ENCODE measurements at places on chromosomes 16 and 17.

- DNase-seq, result no peak
Observed at GRCh38 chr16:47939680-47940079, 216.1 kb downstream of the ABCC12 start.

DNA sequence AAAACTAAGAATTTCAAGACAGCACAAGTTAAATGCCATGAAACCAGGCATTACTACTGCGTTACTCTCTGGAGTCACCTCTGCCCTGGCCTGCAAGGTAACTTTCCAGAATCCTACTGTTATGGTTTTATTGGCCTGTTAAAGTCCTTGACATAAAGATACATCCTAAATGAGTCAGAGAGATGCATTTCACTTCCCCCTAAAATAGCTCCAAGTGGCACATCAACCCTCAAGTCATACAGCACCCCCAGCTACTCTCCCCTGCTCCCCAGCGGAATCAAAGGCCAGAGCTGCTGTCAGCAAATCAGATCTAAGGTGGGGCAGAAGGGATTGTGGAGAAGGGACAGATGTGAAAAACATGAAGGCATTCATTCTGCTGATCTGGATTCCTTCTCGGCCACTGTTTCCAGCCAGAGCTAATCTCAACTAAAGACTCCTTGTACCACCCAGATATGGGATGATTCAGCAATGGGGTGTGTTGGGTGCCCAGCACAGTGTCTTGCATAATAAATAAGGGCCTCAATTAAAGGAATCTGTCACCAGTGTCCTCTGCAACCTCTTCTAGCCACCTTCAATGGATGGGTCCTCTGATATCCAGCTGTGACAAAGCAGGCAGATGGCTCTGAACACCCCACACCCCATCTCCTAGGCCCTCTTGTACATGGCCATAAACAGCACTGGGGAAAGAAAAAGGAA is 8.5 kb upstream of the CCL1 start:
- no peak for DNase-seq

GRCh38 chr16:75792771-75793492 is 66.6 kb upstream of the CPHXL start:
- no peak for DNase-seq

GRCh38 chr16:78552106-78552675 is 452.7 kb downstream of the WWOX start:
- no peak for DNase-seq

DNA sequence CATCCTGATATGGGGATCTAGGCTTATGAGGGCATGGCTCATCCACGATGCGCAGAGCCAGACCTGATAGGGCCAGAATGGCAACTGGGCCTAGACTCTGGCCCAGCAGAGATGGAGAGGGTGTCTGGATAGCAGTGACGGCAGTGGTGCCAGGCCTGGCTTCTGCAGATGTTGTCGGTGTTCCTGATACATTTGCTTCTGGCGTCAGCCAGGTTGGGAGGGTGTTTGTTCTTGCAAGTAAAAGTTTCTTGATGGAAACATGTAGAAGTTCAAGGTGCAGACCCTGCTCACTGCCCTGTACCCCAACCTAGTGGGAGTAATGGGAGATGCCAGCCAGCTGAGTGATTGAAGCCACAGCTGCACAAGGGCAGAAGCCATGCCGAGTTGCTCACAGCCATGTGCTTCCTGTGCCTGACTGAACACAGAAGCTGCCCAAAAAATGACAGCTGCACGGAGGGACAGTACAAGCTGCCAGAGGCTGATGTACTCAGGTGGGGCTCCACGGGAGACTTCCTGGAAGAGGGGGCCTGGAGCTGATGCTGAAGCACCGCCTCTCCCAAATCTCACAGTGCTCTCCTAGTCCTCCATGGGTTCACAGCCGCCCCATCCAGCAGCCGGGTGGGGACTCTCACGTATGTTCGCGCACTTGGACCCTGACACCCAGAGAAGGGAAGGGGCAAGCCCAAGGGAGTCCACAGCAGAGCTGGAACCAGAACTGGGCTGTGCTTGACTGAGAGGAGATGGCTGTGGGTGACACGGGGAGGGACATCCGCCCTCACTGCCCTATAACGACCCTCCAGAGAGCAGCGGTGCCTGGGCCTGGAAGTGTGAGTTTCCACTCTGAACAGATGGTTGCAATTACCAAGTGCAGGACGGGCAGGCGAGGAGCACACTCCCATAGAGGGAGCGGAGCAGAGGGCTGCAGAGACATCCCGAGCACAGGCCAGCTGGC is 78.7 kb downstream of the N4BP1 start:
- DNase-seq, result no peak

DNA sequence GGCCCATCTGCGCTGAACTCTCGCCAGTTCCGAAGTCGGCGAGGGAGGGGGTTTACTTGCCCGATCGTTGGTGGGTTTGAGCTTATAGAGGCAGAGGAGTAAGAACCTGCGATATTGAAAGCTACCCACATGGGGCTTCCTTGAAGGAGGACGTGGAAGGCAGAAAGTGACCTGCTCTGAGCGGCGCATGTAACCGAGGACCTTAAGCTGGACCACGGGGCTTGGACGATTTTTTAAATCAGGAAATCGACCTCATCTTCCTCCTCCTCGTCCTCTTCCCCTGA is 2.0 kb downstream of the PRAC2 start:
- no peak for DNase-seq

GRCh38 chr16:680967-681745 is 946 bp downstream of the STUB1 start:
- DNase-seq, result no peak

DNA sequence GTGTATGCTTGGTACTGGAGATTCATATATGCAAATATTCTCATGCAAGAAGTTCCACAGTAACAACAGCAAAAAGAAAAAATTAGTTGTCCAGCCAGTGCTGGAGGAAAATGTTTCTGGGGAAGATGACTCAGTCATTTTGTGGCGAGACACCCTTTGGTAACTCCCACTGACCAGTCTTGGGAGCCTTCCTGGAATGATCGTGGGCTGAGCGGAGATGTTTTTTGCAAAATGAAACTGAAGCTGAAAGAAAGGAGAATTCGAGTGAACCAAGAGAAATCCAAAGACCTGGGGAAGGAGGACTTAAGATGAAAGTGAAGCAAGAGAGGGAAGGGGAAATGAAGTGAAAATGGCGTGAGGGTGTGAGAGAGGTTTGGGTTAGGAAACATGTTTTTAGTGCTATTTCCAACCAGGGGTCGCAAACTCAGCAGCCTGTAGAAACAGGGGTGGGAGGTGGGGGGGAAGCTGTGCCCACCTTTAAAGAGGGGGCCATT is 5.2 kb downstream of the ITPRIPL2 start:
- no peak for DNase-seq

DNA sequence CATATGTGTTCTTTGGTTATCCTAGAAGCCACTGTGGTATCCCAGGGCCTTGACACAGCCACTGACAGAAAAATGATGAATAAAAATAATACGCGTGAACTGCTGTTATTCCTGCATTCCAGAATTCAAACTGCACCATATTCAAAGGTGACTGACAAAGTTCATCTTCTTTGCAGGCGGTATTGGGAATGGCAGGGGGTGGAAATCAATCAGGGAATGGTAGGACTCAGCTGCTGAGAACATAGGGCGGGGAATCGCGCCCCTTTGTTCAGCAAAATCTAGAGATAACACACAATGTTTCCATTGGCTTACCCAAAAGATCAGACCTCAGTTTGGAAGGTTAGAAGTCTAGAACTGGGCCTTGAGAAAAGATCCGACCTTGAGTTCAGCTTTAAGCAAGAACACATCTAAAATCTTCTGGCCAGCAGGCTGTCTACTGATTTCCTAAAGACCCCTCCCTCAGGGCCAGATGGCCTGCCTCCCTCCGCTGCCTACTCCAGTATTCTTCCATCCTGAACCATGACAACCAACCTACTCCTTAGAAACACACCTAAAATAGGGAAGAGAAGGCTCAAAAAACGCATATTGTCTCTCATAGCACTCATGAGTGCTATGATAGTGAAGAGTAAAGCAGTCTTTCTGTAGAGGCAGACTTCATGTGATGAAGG is 34.1 kb downstream of the CDK5R1 start:
- no peak for DNase-seq

- no peak for DNase-seq
Observed at GRCh38 chr17:14068542-14069250, 608 bp upstream of the COX10 start.

All from NCI-H1105 (cell line).